ENCODE measurements at places on chromosomes 2 and 18.
A peak's percentile ranks its signal among the peaks of the same experiment; 100 is the strongest.

GRCh38 chr2:2992634-2993033 lies 385.0 kb downstream of the EIPR1 start:
- no peak for DNase-seq

DNA sequence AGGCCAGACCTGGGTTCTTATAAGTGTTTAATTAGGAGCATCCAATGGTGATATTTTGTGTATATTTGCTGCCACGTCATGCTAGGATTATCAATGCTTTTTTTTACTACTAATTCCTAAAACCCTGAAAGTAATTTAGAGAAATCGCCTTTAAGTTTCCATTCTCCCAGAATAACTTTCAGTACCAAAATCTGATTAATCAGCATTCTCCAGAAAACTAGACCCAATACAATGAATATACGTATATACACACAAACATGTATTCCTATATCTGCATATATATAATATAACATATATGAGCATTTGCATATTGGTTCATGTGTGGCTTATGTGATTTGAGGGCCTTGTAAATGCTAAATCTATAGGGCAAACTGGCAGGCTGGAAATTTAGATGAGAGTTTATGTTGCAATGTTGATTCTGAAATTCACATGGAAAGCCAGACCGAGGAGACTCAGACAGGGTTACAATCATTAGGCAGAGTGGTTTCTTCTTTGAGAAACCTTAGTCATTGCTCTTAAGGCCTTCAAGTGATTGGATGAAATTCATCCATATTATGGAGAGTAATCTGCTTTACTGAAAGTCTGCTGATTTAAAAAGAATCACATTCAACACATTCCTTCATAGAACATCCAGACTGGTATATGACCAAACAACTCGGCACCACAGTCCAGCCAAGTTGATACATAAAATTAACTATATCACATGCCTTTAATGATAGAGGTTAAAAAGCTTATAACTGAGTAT lies 65.9 kb upstream of the RGPD4 start:
- no peak for DNase-seq

GRCh38 chr2:128285329-128285931 lies 33.2 kb downstream of the HS6ST1 start:
- DNase-seq, result peak; percentile 33

GRCh38 chr18:54608028-54608642 lies 17.1 kb downstream of the DYNAP start:
- DNase-seq, result no peak

DNA sequence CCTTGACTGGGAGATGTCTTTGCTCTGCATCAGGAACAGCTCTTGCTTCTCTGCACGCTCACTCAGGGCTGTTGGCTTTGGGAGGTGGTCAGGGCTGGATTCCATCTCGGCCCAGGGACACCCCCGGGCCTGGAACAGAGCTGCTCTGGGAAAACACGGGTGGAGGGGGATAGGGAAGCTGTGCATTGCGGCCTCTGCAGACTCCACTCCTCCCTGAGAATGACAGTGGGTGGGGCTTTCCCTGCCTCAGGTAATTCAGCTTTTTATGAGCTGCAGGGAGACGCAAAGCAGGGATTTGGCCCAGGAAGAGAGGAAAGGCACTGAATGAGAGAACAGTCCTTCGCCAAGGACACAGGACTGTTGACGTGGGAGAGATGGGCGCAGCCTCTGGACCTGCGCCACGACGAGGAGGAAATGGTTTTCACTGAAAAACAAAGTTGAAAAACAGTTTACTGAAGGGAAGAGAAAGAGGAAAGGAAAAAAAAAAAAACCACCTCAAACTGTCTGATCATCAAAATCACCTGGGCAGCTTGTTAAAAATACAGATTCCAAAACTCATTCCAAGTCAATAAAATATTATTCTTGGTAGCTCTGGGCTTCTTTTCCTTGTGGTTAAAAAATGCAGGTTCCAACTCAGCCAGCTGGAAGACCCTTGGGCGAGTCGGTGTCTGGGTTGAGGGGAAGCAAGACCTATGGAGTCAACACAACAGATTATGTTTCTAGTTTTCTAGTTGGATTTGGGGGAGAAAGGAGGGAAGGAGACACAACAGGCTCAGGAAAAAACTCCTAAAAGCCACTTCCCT lies 194.0 kb downstream of the ZFP36L2 start:
- DNase-seq, result no peak

DNA sequence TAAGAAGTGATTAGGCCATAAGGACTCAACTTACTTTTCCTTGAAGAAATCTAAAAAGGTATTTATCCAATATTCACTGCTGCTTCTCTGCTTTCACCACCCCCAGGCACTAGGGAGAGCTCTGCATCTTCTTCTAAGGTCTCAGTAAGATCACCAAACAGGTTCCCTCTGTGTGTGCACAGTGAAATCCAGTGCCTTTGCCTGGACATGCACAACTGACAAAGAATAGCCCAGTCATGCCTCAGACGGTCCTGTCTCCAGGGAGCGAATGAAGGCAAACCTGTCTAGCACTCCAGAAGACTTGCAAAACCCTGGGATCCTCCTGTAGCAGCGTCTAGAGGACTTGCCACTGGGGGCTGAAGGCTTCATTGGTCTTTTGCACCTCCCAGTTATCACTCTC lies 344.5 kb upstream of the LRATD1 start:
- DNase-seq, result no peak

GRCh38 chr2:46803547-46803878 lies 112.1 kb downstream of the MCFD2 start:
- DNase-seq, result no peak

DNA sequence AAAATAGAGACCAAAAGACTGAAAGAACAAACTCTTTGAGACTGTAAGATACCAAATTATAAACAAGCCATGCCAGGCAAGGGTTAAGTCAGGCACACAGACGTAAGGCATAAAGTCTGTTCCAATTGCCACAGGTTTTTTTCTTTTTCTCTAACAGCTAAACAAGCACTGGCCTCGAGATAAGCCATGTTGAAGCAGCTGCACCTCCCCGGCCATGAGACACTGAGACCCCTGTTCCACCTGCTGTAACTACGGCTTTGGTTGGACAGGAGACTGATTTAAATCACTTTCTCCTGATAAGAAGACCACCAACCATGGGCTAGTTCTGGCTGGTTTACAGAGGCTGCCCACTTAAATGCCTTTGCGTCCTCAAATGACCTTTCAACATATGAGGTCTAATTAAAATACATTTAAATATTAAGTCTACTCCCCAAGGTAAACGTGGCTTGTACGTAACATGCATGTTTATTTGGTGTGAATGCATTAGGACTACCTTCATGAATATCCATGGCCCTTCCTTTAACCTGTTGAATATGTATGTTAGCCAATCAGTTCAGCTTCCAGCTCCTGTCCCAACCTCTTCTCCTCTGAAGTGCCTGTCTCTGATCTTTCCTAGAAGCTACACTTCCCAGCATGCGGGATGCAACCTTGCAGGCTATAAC lies 117.2 kb downstream of the CMPK2 start:
- DNase-seq, result no peak

GRCh38 chr2:8312221-8312620 lies 369.6 kb upstream of the ID2 start:
- DNase-seq, result no peak

DNA sequence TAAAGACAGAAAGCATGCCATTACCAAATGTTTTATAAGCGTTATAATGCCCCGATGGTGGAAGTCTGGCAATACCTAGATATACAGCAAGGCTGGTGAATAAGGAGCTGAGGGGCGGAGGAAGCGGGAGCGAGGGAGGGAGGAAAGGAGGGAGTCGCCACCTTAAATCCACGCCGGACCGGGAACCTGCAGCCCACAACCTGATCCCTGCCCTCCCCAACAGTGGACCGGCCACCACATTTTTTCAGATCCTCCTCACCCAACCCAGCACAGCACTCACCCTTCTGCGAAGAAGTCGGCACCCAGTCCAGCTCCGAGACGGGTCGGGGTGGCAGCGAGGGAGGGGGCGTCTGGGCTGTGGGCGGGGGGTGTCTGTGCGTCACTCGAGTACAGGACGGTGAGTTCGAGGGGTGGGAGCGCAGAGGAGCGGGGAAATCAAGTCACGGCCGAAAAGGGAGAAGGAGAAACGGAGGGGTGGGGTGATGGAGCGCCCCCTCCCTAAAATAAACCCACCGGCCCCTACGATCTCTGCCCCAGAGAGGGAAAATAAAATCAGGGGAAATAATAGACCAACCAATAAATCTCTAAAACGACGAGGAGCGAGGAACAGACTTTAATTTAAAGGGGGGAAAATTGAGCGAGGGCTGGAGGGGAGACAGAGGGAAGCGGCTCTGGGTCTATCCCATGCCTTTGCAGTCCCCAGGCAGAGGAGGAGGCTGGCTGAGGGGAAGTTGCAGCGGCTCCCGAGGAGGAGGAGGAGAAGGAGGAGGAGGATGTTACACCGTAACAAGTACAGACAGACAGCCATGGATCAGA lies 96.5 kb upstream of the SERTAD2 start:
- DNase-seq, result no peak

- no peak for DNase-seq
Observed at GRCh38 chr2:18433872-18434271, 126.6 kb downstream of the RDH14 start.

DNA sequence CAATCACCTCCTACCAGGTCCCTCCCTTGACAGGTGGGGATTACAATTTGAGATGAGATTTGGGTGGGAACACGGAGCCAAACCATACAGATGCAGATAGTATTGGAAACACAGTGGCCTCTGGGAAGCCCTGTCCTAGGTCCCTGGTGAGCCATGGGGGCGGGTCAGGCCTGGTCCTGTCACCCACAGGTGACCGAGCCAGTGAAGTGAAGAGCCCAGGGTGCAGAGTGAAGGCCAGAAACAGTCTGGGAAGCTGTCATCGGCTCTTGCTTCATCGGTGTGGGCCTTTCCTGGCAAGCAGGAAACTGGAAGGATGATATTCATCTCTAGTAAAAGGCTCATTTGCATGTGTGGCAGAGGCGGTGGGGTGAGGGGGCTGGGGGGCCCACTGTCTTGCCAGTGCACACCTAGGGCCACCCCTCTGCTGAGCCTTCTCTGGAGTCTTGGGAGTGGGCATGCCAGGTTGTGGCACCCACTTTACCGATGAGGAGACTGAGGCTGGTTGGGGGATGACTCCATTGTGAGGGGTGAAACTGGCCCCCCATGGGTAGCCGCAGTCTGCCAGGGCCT lies 290.6 kb downstream of the NDUFA10 start:
- no peak for DNase-seq

GRCh38 chr2:85017411-85018048 lies 46.6 kb downstream of the KCMF1 start:
- DNase-seq, result no peak

DNA sequence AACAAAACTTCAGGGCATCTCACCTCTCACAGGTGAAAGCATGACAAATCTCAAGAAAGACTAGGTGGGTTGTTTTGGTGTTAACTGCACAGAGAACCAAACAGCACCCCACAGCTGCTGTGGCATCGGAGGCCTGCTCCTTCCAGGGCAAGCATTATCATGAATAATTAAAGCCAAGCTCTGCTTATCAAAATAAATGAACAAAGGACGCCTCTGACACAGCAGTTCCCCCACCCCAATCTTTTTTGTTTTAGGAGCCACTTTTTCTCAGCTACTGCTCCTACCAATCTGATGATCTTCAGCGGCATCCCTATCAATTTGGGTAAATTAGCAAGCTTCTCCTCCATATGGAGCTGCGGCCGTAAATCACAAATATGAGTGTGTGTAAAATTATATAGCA lies 58.6 kb downstream of the KLF7 start:
- DNase-seq, result no peak

DNA sequence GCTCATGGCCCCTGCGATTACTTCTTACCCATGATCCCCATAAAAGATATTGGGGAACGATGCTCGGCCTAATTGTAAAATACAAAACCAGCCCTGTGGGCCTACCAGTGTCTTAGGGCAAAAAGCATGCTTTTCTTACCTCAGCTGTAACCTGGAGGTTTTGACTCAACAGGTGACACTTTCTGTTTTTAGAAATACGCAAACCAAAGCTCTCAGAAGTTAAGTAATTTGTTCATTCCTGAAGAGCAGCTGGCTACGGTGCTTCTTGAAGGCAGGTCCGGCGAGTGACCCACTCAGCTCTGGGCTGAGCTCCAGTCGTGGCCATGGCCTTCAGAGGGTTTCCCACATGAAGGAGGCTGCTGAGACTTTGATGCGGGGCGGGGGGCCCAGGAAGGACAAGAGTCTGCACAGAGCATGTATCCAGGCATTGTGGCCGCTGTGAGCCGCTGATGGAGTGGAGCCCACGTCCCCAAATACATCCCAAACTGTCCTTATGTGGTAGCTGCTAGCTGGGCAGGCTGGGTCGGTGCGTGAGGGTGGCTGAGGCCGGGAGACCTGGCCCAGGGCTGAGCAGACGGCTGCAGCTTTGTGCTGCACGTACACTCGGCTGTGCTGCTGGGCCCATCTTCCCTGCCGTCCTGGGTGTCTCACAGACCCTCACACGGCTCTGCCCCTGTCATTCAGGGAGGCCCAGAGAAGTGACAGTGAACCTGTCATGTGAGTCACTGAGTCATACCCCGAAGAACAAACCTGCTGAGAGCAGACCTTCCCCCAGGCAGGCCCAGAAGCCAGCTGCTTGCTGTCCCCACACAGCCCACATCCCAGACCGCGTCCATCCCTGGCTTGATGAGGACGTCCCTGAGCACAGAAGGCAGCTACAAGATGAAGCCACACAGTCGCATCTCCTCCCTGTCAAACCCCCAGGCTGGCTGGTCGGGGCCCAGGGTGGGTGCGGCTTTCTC lies 34.1 kb downstream of the ITGB1BP1 start:
- no peak for DNase-seq

- no peak for DNase-seq
Observed at GRCh38 chr18:63067939-63068338, 251.6 kb downstream of the BCL2 start.

DNA sequence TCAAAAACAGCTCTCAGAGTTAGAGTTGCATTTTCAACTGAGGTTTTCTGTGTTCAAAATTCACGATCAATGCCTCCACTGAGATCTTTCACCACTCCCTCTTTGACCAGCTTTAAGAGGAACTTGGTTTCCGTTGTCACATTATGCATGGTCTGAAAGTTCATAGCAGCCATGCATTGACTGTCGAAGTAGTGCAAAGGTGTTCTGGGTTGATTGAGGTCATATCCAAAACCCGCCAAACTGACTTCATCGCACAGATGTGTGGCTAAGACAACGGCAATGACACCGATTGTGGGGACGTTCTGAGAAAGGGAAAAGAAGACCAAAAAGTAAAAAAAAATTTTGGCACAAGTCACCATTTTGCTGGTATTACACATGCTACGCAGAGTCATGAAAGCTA lies 48.7 kb downstream of the ST3GAL5 start:
- DNase-seq, result no peak

DNA sequence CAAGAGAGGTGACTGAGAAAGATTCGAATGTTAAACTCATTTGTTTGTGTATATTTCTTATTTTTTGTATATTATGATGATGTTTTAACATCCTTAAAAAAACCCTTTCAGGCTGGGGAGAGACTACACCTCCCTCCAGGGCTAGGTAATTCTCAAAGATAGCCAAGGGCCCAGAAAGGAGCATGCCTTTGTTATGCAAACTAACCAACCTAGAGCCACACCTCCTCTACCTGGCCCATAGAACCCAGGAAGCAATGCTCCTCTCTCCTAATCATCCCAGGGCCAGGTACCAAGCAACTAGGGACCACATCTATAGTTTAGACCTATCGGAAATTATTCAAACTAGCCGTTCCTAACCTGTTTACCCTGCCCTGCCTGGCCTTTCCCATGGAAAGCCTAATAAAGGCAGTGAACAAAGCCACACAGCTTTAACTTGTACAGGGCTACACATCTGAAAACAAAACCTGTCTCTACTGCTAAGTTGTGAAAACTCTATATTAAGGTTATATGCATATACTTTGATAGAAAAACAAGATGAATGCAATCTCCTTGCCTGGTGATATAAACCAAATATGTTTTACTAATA lies 79.7 kb downstream of the COLEC12 start:
- no peak for DNase-seq

Data from substantia nigra (tissue), 51 donors.